ENCODE measurements at places on chromosomes 3 and 15. TPM values are rescaled to one million over a fixed set of nuclear protein-coding genes. Genes with fewer than 3 reads are reported as not detected.

STRA6 gene
- not detected for total RNA-seq

ANXA2 gene
- 29.8 TPM for total RNA-seq

OR5K2 gene
- total RNA-seq = not detected

CHRM5 gene
- not detected for total RNA-seq

TTLL13 gene
- 0.77 TPM for total RNA-seq

SSUH2 gene
- 0.66 TPM for total RNA-seq

KNG1 gene
- total RNA-seq = not detected

FBXW12 gene
- 0.37 TPM for total RNA-seq

PRKAR2A gene
- 22.4 TPM for total RNA-seq

MST1R gene
- total RNA-seq = 0.38 TPM

CFAP91 gene
- total RNA-seq = not detected

TLR9 gene
- 9.0 TPM for total RNA-seq

IQCH gene
- 5.8 TPM for total RNA-seq

UROC1 gene
- not detected for total RNA-seq

IGF2BP2 gene
- not detected for total RNA-seq

CCNDBP1 gene
- 70.0 TPM for total RNA-seq

ERICH6 gene
- not detected for total RNA-seq

CLDN1 gene
- not detected for total RNA-seq

TIGIT gene
- 2.3 TPM for total RNA-seq

ARGFX gene
- not detected for total RNA-seq

All from OCI-LY7 (cell line).